ELR (cell line): ENCODE measurements at places on chromosomes 6 and 20.

DNA sequence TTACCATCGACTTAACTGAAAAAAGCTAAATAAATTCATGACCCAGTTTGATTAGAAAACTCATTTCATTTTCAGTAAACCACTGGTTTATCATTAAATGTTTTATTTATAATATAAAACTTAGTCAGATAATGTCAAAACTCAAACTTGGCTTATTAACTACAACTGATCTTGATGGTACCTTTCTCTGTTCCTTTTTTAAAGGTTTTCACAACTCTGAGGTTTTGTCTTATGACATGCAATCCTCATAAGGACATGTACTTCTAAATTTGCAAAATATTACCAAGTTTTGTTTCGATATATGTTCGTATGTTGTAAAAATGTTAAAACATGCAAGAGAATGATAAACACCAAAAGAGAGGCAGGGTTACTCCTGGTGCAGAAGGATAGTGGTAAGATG is 82.5 kb upstream of the PDE10A start:
- DNase-seq = no peak

- no peak for DNase-seq
These were observed 261.2 kb downstream of the BMP7 start for GRCh38 chr20:57004951-57005933.

GRCh38 chr6:100461278-100461916 is 3.3 kb downstream of the SIM1 start:
- DNase-seq = peak; percentile 84

GRCh38 chr6:39530201-39530759 is 194.9 kb downstream of the KIF6 start:
- DNase-seq = peak; percentile 49

DNA sequence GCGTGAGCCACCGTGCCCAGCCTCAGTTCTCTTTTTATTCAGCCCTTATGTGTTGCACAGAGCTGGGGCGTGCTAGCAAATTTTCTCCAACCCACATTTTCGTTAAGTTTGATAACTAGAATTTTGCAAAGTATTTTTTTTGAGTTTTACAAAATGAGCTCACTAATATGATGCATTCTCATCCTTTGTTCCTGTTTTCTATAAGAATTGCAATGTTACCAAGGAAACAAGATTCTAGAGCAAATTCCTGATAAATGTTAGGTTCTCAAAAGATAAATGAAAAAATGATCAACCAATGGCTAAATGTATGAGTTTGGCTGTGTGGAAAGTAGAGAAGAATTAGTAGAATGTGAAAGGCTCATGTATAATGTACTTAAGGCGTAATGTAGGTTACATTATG is 529.8 kb downstream of the MAFB start:
- DNase-seq = no peak

DNA sequence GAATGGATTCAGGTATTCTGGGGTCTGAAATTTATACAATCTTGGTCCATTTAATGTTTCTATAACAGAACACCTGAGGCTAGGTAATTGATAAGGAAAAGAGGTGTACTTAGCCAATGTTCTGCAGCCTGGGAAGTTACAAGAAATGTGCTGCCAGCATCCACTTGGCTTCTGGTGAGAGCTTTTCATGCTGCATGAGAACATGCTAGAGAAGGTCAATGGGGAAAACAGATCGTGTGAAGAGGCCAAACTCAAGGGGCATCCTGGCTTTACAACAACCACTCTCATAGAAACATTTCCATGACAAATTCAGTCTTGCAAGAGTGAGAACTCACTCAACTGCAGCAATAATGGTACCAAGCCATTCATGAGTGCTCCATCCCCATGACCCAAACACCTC is 16.8 kb downstream of the IL22RA2 start:
- DNase-seq = no peak

DNA sequence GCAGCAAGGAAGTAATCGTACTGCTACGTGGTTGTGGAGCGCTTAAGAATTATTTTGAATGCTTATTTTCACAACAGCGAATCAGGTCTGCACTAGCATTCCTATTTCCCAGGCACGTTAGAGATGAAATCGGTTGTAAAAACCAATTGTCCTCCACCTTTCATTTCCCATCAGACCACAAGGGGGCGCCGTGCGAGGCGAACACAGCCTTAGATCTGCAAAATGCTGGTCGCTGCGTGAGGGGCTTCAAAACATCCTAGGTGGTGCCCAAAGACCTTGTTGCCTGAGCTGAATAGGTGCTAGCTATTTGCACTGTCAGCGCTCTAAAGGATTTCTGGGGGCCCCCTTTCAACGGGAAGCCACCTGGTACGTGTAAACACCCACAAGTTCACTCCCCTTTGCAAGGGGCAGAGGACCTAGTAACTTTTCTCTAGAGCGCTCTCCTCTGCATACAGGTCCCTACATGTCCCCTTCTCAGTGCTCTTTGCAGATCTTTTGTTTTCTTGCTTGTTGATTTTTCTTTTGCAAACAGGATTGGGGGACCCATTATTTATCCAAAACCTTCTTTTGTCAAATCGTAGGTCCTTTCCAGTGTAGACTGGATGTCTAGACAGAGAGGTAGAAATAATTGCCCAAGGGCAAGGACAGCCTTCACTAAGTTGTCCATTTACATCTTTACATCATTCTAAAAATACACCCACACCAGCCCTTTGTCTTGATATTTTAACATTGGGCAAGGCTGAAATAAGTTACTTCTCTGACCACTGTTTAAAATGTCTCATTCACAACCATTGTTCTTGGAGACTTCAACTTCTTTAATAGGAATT is 59.8 kb downstream of the NEDD9 start:
- DNase-seq = peak; percentile 55

GRCh38 chr20:46720776-46721425 is 11.5 kb downstream of the SLC2A10 start:
- DNase-seq = peak; percentile 53

- DNase-seq = no peak
These were observed 219.8 kb upstream of the UFL1 start for GRCh38 chr6:96301781-96302180.

GRCh38 chr6:121008553-121008952 is 325.7 kb downstream of the TBC1D32 start:
- DNase-seq = no peak

- DNase-seq = peak; percentile 5
These were observed 1.8 kb upstream of the HLA-DQB1 start for GRCh38 chr6:32668226-32668747.

- DNase-seq = peak; percentile 34
These were observed 76.6 kb upstream of the VGLL2 start for GRCh38 chr6:117188627-117189201.

- peak; percentile 13 for DNase-seq
These were observed 356.9 kb upstream of the MARCKS start for GRCh38 chr6:113500221-113500620.

DNA sequence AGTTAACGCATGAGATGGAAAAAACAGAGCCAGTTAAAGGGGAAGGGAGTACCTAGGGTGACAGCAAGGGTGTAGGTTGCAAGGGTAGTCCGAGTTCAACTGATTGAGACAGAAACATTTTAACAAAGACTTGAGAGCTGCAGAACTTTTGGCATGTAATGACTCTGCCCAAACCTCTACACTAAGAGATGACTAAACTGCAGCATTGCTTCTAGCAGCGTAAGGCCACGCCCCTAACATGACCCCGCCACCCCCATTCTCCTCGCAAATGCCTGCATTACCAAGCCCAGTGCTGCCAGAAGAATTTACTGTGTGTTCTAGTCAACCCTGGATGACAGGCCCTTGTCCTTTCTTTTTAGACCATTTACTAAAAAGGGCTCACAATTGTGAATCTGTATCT is 6.3 kb upstream of the HINT3 start:
- peak; percentile 88 for DNase-seq

DNA sequence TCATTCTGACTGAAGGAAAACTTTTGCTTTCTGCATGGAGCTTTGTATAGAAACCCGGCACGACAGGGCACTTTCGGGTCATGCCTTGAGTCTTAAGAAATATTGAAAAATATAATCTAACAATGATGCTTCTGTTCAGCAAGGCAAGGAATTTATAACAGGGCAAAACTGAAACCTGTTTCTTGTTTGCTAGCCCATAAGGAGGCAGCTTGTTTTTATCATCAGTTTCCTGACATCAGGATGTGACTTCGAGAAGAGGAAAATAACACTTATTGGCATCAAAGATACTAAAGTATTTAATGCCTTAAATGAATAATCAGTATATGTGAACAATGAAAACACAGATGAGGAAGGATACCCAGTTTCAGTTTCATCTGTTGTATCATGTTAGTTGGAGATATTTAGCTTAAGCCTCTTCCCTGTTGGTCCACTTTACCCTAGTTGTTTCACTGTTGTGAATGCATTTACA is 146.5 kb downstream of the CDKAL1 start:
- no peak for DNase-seq

GRCh38 chr20:59958626-59959025 is 403 bp downstream of the CDH26 start:
- no peak for DNase-seq

DNA sequence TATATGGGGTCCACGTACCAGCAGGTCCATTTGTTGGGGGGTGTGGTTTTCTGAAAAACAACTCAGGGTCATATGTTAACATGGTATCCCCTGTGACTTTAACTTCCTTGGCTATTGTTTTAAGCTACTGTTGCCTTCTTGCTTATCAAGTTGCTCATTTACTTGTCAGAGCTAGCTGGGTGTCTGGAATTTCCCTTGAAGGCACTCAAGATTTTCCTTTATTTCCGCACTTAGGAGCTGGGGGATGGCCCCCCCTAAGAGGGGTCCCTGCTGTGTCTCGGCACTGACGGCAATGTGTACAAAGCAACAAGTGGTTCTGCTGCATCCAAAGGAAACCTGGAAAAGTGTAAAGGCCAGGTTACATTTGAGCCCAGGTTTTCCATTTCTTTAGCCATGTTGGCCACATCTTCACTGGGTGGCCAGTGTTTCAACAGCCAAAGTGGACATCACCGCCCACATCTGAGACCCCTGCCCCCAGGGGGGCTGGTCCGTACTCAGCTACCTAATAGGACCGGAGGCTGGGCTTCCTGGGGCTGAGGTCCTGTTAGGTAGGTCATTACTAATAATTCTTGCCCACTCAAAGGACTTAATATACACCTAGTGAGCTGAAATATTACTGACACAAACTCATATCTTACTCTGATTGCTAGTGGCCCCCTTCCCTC is 24.8 kb upstream of the SYNDIG1 start:
- DNase-seq = no peak

DNA sequence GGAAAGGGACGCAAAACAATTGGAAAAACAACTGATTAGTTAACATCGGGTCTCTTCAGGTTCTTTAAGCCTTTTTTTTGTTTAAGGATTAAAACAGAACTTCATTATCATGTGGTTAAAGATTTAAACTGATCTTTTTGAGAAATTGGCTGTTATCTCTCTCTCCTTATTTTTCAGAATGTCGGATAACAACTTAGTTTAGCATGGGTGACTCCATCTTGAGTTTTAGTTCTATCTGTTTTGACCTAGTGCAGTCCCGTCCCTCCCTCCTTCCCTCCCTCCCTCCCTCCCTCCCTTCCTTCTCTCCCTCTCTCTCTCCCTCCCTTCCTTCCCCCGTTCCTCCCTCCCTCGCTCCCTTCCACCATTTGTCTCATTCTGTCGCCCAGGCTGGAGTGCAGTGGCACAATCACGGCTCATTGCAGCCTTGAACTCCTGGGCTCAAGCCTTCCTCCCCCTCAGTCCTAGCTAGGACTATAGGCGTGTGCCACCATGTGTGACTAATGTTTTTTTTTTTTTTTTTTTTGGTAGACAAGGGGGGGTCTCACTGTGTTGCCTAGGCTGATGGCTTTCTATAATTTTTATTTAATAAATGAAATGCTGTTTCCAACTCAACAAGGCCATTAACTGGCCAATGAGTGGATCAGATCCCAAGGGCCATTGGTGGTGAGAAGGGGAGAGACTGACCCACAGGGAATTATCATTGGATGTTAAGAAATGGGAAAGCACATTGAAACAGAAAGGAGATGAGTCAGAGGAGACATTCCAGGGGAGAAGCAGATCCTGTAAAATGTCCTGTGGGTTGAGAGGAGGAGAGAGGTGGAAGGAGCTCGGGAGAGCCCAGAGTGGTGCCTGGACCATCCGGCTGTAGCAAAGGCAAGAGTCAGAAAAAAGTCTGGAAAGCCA is 13.6 kb downstream of the BAK1 start:
- peak; percentile 85 for DNase-seq

GRCh38 chr6:111938710-111939109 is 65.5 kb upstream of the FYN start:
- peak; percentile 71 for DNase-seq

DNA sequence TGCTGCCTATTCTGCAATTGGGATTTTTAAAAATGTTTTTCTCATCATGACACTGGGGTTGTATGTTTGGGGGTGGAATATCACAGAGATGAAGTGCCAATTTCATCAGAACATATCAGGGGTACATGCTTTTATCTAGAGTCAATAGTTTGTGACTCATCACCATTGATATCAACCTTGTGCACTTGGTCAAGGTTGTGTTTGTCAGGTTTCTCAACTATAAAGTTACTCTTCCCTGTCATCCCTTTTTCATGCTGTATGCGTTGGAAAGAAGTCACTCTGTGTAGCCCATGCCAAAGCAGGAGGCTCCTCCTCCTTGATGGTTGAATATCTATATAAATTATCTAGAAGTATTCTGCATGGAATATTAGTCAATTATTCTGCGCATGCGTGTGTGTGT is 145.4 kb upstream of the TSHZ2 start:
- no peak for DNase-seq

- DNase-seq = peak; percentile 67
These were observed 181.2 kb upstream of the SHLD1 start for GRCh38 chr20:5569021-5569420.

DNA sequence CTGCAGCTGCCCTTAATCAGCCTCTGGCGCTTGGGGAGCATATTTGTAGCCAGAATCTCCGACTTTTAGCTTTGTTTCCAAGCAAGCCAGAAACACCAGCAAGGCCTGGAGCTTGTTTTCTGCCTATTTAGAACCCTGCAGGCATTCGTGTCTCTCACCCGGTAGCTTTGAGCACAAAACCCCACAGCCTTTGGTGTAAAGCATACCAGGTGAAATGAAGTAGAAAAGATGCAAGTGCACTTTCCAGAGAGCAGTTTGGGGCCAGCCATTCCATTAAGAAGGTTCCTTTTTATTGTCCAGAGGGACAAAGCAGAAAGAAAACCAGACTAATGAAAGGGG is 736 bp downstream of the FAM217B start:
- no peak for DNase-seq

GRCh38 chr20:61192337-61192950 is 59.6 kb upstream of the CDH4 start:
- DNase-seq = no peak

DNA sequence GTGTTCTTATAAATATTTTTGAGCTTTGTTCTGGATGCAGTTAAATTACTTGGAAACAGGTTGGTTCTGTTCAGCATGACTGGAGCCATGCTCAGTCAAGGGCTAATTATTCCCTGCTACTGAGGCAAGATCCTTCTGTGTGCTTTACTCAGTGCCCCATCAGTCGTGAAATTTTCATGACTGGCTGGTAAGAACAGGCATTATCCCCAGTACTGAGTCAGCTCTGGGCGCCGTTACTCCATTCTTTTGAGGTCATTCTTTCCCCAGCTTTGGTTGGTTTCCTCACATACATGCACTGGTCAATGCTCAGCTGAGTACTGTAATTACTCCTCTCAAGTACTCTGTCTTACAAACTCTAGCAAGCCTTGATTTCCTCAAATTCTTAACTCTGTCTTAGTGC is 71.3 kb downstream of the CDKAL1 start:
- DNase-seq = no peak
